ENCODE measurements at places on chromosomes 3 and 15.
A peak's percentile ranks its signal among the peaks of the same experiment; 100 is the strongest.

- DNase-seq = no peak
Observed at GRCh38 chr15:84697236-84697990, 18.5 kb downstream of the SEC11A start.

GRCh38 chr3:134294302-134295280 lies 43.9 kb upstream of the RYK start:
- peak; percentile 71 for DNase-seq

DNA sequence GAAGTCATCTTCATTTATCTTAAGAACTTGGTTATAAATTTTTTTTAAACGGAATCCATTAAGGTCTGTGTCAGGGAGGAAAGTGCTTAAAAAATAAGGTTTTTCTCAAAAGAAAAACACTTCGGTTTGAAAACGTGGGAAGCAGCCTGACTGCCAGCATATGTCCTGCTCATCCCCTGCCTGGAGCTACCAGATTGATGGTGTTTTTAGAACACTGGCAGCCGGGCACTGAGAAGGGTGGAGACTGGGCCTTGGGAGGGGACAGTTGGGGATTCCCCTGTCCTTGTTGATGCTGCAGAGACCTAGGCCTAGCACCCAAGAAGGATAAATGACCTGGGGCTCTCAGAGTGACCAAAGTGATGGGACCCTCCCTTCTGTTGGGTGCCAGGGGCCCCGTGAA lies 296.9 kb downstream of the EPHB1 start:
- DNase-seq = no peak

- DNase-seq = peak; percentile 20
Observed at GRCh38 chr3:31106912-31107311, 212.5 kb upstream of the GADL1 start.

DNA sequence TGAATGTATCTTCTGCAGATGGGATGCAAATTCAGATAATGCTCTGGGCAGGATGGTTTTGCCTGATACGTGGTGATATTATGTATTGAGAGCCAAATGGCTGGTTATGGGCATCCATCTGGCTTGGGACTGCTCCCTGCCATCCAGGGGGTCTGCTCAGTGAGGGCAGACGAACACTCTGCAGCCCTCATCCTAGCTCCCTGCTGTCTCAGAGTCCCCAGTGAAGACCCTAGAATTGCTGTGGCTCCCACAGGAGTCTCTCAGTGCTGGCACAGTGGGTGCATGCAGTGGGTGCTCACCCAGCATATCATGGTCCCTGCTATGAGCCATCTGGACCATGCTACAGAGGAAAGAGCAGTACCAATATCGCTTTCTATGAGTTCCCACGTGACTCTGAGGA lies 10.3 kb downstream of the CX3CR1 start:
- DNase-seq = no peak

- DNase-seq = no peak
Observed at GRCh38 chr3:15273227-15273626, 59.2 kb downstream of the SH3BP5 start.

GRCh38 chr3:170324962-170325361 lies 32.6 kb upstream of the SKIL start:
- DNase-seq = no peak

DNA sequence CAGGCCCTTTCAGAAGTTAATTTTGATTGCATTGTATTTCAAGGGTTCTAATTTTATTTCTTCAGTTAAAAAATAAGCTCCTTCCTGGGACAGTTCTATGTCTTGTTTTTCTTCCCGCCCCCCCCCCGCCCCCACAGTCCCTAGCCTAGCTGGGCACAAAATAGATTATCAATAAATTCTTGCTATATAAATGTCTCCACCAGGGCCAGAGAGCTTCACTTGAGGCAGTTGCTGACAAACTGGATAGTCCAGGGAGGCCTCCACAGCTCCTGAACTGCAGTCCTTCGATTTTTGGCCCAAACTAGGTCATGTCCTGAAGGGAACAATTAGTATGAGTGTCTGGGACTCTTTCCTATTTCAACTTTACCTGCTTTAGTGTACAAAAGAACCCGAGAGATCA lies 9.9 kb upstream of the CSPG5 start:
- DNase-seq = no peak

- no peak for DNase-seq
Observed at GRCh38 chr3:12415014-12415680, 69.1 kb upstream of the TSEN2 start.

DNA sequence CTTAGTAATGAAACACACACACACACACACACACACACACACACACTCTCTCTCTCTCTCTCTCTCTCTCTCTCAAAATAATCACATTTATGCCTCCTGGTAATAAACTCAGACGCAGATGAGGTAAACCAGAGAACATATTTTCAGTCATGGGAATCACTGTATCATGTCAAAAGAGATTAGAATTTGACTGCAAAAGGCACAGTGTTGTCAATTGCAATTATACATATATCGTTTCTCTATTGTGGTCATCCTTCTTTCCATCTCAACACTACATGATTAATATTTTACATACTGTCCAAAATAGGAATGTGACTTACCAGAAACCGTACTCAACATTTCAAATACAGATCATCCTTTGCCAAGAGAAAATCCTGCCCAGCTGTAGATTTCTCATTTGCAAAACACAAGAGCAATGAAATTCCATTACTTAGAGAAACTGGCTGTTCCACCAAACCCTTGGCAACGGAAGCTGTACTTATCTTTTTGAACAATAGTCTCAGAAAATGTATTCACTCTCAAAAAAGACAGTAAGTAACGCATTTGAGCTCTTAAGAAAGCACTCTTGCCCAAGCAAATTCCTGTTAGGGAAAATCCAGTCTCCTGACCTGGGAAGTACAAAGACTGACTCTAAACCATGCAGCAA lies 24.3 kb downstream of the PDZRN3 start:
- DNase-seq = no peak

DNA sequence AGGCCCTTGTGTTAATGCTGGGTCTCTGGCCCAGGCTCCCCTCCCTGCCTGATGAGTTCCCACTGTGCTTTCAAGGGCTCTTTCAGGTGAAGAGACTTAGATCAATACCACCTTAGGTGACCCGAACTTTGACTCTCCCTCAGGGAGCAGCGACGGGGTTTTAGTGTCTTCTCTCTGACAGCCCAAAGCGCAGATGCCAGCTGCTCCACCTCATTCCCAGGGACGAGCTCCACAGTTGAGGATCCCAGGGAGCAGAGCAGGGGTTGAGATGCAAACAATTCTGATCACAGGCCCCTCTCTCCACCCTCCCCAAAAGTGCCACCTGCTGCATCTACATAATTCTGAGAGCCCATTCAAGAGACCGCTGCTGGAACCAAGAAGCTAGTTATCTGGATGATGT lies 265.1 kb downstream of the TJP1 start:
- DNase-seq = no peak

GRCh38 chr3:31476209-31476608 lies 56.5 kb upstream of the STT3B start:
- no peak for DNase-seq

- DNase-seq = no peak
Observed at GRCh38 chr3:72371431-72371830, 476.8 kb downstream of the SHQ1 start.

Data from GM13976 (cell line).